ENCODE measurements at places on chromosomes 16 and 17. TPM values are rescaled to one million over a fixed set of nuclear protein-coding genes. Genes with fewer than 3 reads are reported as not detected.

The CD300E gene
- total RNA-seq = not detected

The IQCK gene
- total RNA-seq = 4.5 TPM

The SLFN14 gene
- total RNA-seq = not detected

The DNAH17 gene
- 0.08 TPM for total RNA-seq

The CCL14 gene
- not detected for total RNA-seq

The KRT31 gene
- total RNA-seq = not detected

The AXIN1 gene
- total RNA-seq = 20.2 TPM

The SNAI3 gene
- not detected for total RNA-seq

The CD300H gene
- not detected for total RNA-seq

The SLX4 gene
- total RNA-seq = 3.5 TPM

The MPV17L gene
- not detected for total RNA-seq

The COG1 gene
- total RNA-seq = 14.5 TPM

The PRR11 gene
- 30.5 TPM for total RNA-seq
